ENCODE measurements at places on chromosomes 5 and 9.

GRCh38 chr5:60377826-60378225, 322.1 kb downstream of the DEPDC1B start:
- DNase-seq = no peak

DNA sequence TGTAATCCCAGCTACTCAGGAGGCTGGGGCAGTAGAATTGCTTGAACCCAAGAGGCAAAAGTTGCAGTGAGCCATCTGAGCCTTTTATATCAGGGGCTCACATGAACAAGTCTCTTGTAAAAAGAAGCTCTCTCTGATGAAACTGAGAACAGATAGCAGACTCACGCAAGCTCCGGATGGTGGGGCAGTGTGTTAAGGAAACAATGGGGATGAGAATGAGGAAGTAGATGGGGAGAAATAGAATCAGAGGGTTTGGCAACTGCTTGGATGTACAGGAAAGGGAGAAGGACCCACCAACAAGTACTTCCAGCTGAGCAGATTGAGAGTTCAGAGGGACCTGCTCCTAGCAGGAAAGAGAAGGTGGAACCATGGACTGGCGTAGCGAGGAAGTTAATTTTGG, 18.6 kb downstream of the TMEM252 start:
- no peak for DNase-seq

DNA sequence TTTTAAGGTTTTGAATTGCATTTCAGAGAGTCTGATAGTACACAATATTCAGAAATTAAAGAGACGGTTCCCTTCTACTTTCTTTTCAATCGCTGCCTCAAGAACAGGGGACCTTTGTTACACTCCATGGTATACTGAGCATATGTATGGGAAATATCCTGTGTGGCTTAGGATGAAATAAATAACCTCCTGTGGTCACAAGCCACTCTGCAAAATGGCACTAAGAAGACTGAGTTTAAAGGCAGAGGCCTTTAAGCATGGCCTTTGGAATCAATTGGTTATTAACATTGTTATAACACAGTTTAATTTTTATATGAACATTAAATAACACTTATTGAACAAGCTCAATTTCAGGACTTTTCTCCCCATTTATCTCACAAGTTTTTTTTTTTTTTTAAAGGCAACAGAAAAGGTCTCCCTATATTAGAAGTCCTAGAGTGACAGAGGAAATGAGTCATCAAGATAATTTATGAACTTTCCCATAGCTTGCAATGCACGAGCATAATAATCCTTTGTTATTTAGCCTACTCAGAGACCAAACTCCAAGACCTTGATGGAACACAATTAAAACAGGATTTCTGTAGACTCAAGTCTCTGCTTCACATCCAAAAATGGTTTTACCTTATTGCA, 341.9 kb downstream of the TMEM167A start:
- DNase-seq = no peak

GRCh38 chr5:10625700-10626472, 62.0 kb downstream of the ANKRD33B start:
- DNase-seq = no peak

GRCh38 chr5:157267761-157268480, 2.0 kb downstream of the CYFIP2 start:
- DNase-seq = no peak

DNA sequence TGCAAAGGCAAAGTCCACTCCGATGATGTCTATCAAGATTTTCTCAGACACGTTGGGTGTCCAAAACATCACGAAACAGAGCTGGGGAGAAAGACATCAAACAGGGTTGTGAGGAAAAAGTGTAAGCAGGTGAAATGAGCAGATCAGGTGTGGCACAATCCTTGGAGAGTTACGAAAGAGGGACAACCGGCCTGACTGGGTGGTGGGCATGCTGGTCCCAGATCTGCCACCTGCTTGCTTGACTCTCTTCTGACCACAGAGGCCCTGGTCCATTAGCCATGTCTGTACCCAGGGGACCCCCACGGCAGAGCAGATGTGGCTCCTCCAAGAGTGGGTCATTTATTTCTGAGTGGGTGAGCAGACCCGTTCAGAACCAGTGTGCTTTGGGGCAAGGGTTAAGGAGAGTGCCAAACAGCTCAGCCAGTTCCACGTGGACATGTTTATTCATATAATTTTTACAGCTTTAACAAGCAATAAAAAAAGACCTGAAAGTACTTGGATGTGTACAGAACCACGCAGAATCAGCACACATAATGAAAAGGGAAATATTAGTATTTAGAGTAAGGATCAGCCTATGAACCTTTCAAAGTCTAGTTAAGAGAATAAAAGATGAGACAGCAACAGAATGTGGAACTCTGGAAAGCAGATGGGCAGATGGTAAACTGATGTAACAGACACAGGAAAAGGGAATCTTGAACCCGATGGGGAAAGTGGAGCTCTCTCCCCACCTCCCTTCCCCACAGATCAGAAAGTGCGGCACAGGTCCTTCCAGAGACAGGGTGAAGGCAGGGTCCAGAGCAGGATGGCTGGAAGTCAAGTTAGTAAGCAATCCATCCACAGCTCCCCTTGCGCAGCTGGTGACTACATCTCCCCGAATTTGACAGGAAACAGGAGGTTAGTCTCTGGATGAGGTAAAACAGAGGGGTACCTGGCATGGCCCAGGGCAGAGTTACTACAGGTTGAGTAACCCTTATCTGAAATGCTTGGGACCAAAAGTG, 52.5 kb downstream of the OTULIN start:
- no peak for DNase-seq

- no peak for DNase-seq
Measured at GRCh38 chr9:33007755-33008154, 6.3 kb upstream of the APTX start.

DNA sequence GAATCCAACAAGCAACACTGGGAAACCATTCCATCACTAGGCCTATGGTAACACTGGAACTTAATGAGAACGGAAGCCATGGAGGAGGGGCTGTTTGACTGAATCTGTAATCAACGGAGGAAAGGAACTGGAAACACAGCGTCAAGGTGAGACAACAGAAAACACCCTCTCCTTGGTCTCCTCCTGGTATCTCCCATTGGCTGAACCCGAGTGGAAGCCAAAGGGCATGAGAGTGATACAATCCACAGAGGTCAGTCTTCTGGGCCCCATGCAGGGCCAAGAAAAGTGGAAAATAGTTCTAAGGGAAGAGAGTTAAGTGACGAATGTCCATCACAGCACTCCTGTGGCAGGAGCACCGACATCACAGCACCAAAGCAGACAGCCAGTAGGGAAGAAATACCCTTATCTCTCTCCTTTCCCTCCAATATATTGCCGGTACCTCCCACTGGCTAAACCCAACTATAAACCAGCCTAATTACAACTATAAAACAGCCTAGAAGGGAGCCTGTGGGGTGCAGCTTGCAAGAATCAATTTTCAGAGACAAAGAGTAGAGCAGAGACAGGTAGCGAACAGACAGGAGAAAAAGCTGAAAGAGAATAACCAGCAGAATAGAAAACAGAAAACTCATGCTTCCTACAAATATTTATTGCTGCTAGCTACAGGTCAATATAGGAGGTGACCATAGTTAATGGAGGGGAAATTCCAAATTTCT, 107.4 kb upstream of the IFNE start:
- no peak for DNase-seq

- no peak for DNase-seq
Measured at GRCh38 chr5:171908638-171909037, 97.8 kb downstream of the FBXW11 start.

DNA sequence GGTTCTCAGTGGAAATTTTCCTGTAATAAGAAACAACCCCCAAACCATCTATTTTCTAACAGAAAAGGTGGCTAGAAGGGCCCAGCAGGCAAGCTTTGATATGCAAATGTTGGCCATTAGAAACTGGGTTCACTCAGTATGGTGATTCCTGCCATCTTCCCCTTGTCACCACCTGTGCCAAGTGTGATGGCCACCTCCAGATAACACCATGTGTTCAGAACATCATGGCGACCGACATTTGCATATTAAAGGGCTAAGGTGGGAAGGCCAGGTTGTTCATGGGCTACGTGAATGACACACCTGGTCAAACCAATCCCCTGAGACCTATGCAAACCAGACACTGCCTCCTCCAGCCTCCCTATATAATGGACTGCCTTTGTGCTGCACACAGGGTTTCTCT, 20.4 kb downstream of the FOXE1 start:
- DNase-seq = no peak

- DNase-seq = no peak
Measured at GRCh38 chr5:180201051-180201987, 7.7 kb downstream of the RASGEF1C start.

- no peak for DNase-seq
Measured at GRCh38 chr5:111159845-111160244, 64.3 kb upstream of the CAMK4 start.

DNA sequence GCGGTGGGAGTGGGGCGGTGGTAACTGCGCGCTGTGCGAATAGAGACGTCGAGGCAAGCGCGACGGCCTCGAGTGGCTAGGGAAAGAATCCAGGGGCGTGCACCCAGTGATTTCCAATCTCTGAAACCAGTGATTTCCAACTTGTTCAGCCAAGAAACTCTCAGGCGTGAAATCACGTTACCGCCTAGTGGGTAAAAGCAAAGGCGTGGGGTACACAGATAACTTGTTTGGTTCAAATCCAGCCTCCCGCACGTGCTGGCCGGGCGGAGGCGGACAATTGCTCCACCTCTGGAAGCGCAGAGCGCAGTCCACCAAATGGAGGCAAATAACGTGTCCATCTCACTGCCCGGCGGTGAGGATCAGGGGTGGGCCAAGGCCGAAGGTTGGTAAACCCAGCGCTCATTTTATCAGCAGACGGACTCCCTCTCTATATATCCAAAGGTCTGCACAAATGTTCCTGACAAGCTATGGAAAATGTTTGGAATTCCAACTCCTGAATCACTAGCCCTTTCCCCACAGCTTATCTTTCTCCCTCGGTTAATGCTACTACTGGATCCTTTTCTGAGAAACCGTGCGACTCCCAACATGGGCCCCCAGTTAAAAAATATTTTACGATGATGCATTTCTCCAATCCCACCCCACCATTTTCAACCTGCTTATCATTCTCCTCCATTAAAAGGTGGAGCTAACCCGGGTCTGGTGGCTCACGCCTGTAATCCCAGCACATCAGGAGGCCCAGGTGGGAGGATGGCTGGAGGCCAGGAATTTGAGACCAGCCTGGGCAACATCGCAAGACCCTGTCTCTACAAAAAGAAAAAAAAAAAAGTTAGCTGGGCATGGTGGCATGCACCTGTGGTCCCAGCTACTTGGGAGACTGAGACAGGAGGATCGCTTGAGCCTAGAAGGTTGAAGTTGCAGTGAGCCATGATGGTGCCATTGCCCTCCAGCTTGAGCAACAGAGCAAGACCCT, 950 bp upstream of the FNBP1 start:
- no peak for DNase-seq

DNA sequence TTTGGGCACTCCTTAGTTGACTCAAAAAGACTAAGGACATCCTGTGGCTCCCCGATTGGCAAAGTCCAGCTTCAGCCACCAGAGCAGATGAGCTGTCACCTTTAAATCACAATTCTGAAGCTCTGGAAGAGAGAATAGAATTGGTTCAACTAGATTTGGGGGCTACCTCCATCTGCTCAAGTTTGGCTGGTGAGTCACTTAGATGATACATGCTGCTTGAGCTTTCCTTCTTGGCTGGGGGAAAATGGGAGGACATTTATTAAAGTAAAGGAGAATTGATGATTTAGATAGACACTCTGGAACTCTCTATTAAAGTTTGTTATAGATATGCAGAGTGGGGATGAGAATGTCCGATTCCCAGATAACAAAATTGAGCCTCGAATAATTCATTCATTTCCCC, 30.0 kb upstream of the GRIA1 start:
- no peak for DNase-seq

DNA sequence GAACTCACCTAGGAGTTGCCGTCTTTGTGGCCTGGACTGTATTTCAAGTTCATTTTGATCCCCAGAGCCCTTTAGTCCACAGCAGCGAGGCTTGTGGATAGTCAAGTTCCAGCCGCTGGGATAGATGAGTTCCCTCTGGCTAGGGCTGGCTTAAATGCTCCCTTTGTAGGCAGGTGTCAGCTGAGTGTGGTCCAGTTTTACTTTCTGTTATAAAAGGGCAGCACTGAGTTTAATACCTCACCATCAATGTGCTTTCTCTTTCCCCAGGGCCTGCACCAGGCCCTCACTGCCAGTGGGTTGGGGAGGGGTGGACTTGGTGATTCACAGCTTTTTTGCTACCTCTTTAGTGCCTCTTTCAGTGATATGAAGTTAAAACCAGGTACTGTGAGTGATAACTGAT, 188.2 kb downstream of the SLCO4C1 start:
- DNase-seq = no peak

GRCh38 chr5:149550594-149551226, 529 bp downstream of the CSNK1A1 start:
- no peak for DNase-seq

GRCh38 chr5:98750693-98751092, 22.8 kb upstream of the RGMB start:
- no peak for DNase-seq

GRCh38 chr5:76427206-76428140, 24.4 kb downstream of the IQGAP2 start:
- DNase-seq = no peak

- no peak for DNase-seq
Measured at GRCh38 chr9:127263664-127264063, 910 bp upstream of the GARNL3 start.

GRCh38 chr5:128412145-128412930, 125.7 kb downstream of the FBN2 start:
- DNase-seq = no peak

DNA sequence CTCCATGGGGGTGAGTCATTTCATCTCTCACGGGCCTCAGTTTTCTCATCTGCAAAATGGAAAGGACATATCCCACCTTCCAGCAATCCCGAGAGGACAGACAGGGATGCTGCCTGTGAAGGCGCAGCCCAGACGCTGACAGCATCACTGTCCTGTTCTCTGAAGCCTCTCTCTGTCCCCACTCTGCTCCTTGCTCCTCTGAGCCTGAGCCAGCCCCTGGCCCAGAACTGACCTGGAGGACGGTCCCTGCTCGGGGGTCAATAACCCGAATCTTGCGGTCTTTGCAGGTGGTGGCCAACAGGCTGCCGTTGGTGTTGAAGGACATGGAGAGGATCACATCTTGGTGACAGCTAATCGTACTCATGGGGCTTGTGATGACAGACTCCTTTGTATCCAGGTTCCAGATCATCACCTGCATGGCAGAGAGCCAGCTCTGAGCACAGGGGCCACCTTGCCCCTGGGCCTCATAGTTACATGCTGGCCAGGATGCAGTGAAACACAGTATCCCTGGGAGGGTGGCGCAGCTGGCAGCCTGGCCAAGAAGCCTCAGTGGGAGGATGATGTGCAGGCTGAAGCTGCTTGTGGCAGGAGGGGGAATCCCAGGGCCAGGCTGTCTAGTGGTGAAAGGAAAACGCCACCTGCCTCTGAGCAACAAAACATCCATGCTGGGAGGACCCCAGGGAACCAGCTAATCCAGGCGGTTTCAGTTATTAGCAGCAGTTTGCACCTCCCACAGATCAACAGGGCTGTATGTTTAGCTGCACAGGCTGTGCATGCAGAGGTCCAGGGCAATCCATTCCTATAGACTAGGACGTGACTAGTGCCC, 14.0 kb upstream of the TRIM14 start:
- DNase-seq = no peak

GRCh38 chr9:19119246-19119645, 8.0 kb downstream of the PLIN2 start:
- no peak for DNase-seq

GRCh38 chr5:139577689-139578290, 16.7 kb downstream of the UBE2D2 start:
- DNase-seq = no peak
